RCC 7860 (cell line): ENCODE measurements at places on chromosomes 6 and 20.

- DNase-seq: no peak
Measured at GRCh38 chr6:128370072-128370471, 150.3 kb downstream of the PTPRK start.

DNA sequence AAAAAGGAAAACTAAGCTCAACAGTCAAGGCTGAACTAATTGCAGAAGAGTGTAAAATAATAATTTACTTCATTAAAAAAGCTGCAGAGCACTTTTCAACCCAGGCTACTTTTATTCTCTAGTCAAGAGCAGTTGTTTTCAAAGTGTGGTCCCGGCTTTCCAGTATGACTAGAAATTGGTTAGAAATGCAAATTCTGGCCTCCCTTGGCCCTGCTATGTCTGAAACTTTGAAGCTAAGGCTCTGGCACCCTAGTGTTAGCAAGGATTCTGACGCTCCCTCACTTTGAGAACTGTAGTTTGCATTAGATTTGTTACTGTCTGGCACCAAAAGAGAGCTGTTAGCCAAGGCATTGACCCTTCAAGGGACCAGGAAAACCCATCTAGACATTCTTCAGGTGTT is 9.5 kb upstream of the NXT1 start:
- DNase-seq: no peak

GRCh38 chr6:157107571-157107914 is 215.8 kb downstream of the TMEM242 start:
- DNase-seq: no peak

- no peak for DNase-seq
Measured at GRCh38 chr6:91213229-91213901, 626.5 kb upstream of the MAP3K7 start.

GRCh38 chr6:8074213-8074612 is 10.0 kb upstream of the BLOC1S5 start:
- DNase-seq: no peak

- DNase-seq: no peak
Measured at GRCh38 chr6:67640484-67640883, 994.6 kb upstream of the ADGRB3 start.

- no peak for DNase-seq
Measured at GRCh38 chr6:135162678-135163439, 18.2 kb upstream of the MYB start.

GRCh38 chr6:56521976-56522375 is 120.7 kb downstream of the DST start:
- DNase-seq: no peak

DNA sequence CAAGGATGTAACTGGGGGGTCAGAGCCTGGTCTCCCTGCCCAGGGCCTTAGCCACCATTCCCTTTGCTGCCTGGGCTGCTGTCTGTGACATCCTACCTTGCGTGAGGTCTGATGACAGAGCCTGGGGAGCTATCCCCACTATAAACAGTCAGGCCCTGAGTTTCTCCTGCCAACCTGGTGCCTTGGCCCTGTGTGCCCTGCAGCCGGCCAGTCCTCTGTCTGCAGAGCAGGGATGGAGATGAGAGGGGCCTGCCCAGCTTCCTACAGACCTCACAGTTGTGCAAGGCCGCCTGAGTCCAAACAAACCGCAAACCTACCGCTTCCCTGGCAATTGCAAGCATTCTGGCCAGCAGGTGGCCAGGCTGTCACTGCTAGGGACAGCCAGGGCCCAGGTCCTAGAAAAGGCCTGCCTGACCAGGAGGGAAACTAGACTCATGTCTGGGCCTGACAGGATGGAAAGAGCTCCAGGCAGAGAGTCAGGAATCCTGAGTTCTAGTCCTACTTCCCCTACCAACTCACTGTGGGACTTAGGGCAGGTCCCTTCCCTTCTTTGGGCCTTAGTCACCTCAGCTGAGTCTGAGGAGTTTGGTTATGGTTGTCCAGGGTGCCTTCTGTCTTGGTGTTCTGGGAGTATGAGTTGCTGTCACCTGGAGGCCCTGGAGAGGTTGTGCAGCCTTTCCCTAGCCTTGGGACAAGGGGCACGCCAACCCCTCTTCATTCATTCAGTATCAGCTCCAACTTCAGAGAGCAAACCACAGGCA is 86.2 kb downstream of the VEGFA start:
- DNase-seq: no peak

GRCh38 chr6:170003451-170004160 is 252.2 kb downstream of the ERMARD start:
- no peak for DNase-seq

DNA sequence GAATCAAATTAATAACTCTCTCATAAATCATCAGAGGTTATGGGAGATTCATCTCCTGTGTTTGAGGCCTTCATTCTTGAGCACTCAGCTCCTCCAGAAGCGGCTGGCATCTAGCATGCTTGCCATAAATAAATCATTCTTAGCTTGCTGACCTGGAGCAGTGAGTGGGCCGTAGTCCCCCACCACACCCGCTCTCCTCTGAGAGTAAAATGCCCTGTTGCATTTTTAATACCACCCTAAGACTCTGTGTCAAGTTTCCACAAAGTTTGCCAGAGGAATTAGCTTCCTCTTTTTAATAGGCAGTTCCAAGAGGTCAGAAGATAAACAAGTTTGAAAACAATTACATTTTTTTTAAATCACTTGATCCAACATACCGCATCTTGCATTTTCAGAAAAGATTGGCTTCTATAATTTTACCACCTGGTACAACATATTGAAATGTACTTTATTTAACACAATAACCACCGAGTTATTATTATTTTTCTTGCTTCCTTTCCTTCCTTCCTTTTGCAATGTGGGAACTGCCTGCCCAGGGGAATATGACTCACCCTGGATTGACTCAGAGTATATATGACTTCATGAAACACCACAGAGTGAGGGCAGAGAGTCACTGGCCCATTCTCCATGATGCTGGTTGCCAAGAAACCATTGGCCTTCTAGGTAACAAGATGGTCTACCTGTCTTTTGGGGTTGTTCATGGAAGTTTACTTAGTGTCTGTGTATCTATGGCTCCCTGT is 29.4 kb upstream of the CLIC5 start:
- peak; percentile 66 for DNase-seq

DNA sequence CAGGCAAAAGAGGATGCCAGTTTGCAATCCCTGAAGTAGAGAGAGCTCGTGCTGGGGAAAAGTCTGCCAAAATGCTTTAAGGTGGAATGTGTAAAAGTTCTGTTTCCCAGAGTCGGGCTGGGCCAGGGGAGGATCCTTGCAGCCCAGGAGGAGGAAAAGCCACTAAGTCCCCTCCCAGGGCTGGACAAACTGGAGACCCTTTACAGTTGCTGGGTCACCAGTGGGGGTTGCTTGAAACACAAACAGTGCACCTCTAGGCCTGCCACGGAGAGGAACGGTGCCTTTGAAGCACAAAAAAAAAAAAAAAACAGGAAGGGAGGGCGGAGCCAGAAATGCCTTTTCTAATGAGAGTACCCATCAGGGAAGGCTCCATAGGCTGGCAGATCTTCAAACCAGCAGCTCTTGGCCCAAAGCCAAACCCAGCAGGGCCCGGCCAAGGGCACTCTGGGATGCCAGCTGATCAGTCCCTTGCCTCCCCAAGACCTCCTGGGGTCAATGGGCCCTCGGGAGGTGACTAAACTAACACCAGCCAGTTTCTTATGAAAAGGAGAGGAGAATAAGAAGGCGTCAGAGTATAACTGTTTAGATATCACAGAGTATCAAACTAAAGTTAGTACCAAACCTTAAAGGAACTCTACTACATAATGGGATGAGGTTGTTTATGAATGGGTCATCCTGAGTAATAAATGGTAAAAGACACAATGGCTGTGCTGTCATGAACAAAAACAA is 23.7 kb downstream of the HLA-A start:
- DNase-seq: peak; percentile 87

GRCh38 chr20:8995761-8996160 is 73.1 kb upstream of the PLCB4 start:
- DNase-seq: no peak

DNA sequence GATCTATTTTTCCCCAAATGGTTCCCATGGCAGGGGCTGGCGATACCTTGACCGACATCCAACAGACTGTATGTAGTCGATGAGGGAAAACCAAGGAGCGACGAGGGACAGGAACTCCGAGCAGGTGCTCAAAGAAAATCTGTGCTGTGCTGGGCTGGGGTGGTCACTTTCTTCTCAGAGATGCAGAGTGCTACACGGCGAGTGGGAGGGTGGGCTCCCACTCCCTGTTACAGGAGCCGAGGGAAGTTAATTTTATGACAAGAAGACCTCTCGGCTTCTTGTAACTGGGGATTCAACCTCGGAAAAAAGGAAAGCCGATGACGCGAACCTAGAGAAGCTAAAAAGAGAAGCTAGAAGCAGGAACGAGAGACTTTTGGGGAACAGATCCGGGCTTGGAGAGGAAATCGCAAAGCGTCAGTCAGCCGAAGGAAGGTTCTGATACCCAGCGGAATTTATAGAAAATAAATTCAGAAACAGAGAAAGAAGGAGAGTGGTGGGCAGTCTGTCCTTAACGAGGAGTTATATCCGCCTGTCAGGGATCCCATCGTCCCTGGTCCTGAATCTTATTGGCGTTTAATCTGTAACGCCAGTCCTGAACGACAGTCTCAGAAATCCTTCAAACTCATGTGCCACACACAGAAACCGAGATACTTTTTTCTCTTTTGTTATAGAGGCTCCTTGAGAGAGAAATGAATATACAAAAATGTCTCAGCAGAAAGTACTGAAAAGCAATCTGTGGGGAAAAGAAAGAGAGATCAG is 84.6 kb upstream of the ZNF322 start:
- DNase-seq: no peak

DNA sequence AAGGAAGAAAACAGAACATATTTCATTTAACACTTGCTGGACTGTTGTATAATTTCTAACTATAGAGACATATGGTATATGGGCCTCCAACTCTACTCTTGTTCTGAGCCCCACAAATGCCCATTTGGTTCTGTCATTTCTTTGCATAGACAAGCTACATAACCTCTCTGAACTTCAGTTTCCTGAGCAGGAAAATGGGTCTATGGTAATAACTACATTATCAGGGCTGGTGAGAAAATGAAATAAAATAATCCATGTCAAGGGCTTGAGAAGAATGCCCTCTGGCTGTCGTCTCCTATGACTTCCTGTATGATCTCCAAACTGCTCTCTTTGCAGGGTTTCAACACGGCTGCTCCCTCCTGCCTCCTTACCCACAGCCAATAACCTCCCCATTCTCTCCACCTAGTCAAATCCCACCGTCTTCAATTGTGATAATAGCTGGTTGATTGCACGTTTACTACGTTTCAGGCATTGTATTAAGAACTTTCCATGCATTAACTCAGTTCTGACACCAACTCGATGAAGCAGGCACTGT is 12.0 kb downstream of the ZCCHC3 start:
- DNase-seq: no peak

DNA sequence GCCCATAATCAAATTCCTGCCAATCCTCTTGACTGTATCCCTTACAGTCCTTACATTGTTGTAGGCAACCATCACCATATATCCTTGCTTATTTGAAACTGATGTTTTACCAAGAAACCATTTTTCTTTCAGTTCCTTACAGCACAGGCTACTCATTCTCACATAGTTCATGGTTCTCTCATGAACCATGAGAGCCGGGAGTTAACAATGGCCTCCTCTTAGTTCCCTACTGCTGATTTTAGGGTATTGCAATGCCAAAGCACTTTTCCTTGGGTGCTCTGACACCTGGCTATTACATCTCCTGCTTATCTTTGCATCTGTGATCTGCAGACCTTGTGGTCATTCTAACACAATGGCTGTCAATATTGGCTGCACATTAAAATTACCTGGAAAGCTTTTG is 133.4 kb downstream of the MYB start:
- DNase-seq: no peak

DNA sequence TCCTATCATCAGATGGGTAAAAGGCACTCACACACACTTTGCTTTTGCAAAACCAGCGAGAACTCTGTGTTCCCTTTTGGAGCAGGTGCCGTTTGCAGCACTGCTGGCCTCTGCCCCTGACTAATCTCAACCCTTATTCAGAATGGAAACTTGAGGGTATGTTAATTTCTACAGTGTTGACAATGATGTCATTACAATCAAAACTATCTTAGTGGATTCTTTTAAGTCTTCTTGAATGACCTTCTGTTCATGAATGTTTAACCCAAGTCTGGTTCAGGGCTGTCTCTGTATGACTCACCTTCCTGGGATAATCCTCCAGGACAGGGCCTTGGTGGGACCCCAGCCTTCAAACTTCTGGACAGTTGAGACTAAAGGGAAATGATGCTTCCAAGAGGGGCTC is 197.9 kb downstream of the CDH4 start:
- no peak for DNase-seq

- DNase-seq: no peak
Measured at GRCh38 chr20:46690219-46691106, 1.2 kb upstream of the TP53RK start.

- DNase-seq: no peak
Measured at GRCh38 chr6:7725412-7725811, 487 bp upstream of the BMP6 start.

DNA sequence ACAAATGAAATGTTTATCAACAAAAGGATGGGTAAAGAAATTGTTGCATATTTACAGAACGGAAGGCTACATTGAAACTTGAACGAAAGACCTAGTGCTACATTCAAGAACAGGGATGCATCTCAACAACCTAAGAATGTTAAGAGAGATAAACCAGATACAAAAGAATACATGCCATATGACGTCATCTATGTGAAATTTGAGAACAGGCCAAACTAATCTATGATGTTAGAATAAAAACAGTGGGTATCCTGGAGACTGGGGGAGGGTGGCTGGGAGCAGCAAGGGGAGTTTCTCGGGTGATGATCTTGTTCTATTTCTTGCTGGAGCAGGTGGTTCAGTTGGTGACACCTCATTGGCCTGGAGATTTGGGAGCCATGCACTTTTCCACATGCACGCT is 81.5 kb downstream of the SULF2 start:
- DNase-seq: no peak

- peak; percentile 78 for DNase-seq
Measured at GRCh38 chr6:56693246-56693607, 50.5 kb upstream of the DST start.

GRCh38 chr6:4756247-4756646 is 20.0 kb upstream of the CDYL start:
- DNase-seq: no peak

GRCh38 chr20:50477239-50477872 is 32.8 kb upstream of the PTPN1 start:
- DNase-seq: no peak

DNA sequence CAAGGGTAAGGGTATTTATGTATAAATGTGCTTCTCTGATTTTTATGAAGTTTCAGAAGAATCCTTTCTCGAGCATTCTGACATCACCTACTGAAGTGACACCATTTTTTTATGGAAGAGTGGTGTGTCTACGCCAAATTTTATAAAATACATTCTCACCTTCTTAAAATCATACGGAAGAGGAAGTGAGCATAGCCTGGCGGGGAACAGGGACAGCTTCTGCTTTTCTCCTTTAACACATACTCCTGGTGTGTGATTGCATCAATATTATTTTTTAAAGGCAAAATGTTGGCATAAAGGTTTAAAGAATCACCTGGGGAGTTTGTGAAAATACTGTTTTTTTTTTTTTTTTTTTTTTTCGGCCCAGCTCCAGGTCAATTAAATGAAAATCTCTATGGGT is 733.6 kb upstream of the MAN1A1 start:
- DNase-seq: no peak

GRCh38 chr6:21676769-21677168 is 83.2 kb downstream of the SOX4 start:
- no peak for DNase-seq

GRCh38 chr6:76790881-76791280 is 672.4 kb downstream of the HTR1B start:
- DNase-seq: no peak
